ENCODE measurements at places on chromosomes 13 and 19.
A peak's percentile ranks its signal among the peaks of the same experiment; 100 is the strongest.

DNA sequence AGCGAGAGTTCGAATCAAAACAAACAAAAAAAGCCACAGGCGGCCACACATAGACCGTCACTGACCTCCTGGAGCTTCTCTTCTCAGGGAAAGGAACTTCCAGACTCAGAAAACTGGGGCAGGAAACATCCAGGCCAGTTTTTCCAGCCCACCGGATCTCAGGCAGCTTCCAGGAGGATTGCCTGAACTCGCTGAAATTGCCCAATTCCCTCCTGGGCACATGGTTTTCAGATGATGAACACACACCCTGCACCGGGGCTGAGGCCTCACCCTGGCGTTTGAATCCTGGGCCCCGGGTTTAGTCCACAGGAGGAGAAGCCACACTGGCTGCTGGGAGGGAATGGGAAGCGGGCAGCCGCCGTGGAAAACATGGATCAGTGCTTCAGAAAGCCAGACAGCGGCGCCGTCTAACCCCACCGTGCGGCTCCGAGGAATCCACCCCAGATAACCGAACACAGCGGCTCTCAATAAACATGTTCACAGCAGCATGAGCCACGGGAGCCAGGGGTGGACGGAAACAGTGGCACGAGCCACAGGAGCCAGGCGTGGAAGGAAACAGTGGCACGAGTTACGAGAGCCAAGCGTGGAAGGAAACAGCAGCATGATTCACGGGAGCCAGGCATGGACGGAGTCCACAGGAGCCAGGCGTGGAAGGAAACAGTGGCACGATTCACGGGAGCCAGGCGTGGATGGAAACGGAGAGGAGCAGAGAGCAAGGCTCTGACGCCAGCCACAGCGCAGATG, 18.2 kb upstream of the PTBP1 start:
- peak; percentile 80 for DNase-seq

- DNase-seq, result no peak
Measured at GRCh38 chr19:39142630-39143029, 17.0 kb downstream of the PAK4 start.

DNA sequence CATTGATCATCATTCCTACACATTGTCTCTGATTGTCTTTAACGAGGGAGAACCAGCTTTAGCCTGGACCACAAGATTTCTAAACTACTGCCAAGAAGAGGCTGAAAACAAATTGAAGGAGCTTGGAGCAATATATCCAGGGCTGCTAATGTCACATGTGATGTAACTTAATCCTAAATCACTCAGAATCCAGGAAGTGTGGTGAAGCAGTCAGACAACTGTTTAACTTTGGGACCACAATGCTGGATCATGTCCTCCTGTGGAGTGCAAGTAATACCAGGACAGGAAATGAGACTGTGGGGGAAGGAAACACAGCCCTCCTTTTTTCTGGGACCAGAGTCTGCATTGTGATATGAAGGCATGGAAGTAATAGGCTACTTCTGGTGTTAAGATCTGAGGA, 430.2 kb downstream of the KCTD12 start:
- no peak for DNase-seq

DNA sequence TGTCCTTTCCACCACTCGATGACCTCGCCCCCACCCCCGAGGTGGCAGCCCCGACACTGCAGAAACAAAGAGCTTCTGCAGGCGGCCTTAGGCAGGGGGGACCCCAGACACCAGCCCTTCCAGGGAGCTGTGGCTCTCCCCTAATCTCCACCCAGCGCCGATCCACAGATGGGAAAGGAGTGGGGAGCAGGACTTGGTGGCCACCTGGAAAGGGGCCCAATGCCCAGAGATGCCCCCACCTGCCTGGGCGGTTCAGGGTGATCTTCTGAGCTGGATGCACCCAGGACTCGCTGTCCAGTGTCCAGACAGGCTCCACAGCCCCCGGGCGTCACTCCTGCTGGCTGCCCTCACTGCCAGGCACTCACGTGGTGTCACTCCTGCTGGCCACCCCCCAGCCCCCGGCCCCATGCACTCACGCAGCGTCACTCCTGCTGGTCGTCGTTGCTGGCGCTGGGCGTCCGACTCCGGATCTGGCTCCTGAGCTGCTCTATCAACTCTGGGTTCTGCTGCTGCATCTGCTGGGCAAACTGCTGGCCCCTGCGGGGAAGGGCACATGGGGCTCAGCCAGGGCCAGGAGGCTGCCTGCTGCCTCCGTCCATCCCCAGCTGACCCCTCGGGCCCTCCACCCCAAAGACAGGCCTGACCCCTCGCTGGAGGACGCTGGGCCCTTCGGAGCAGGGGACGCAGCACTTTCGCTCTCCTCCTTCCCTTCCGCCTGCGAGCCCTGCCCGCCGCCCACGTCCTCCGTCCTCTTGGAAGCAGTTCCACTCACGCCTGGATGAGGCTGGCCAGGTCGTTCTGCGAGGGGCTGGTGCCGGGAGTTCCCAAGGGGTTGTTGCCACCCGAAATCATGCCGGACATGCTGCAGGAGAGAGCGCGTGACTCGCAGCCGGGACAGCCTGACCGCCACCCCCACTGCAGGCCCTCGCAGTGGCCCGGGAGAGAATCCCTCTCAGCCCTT, 17.4 kb upstream of the SLC39A3 start:
- no peak for DNase-seq

- DNase-seq, result no peak
Measured at GRCh38 chr13:25169951-25170553, 2.0 kb downstream of the AMER2 start.

DNA sequence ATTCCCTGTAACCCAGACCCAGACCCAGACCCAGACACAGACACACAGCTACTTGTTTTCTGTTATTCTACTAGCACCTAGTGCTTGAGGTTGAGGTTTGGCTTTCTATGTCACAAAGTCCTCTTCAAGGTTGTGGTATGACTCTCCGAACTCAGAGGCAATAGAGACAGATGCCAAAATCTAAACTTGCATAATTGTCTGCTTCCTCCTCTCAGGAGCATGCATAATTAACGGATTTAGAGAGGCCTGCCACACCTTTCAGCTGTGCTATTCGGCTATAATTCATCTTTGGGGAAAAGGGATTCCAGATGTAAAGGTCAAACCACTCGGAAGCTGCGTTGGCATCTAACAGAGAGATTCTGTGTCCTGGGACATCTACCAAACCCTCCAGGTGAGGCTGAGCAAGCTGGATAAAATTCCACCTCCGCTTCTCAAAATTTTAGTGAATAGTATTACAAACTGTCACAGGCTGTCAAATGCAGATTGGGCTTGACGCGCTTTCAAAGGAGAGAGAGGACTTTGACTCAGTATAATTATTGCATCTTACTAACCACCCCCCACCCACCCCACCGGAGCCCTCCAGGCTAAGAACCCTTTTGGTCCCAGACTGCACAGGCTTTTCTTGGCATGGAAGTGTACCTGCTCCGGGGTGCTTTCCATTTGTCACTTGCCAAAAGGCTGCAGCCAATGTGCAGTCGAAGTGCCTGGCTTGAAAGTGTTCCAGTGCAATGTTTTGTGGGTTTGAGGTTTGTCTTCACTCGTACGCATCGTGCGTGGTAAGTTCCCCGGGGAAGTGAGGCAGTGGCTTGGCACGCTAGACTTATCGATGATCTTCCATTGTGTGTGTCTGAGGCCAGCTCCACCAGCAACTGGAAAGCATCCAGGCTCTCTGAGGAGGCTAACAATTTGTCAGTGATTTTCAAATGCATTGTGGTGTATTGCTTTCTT, 194.1 kb downstream of the TDRD3 start:
- DNase-seq, result no peak

GRCh38 chr13:48938308-48938943, 37.3 kb upstream of the FNDC3A start:
- no peak for DNase-seq

DNA sequence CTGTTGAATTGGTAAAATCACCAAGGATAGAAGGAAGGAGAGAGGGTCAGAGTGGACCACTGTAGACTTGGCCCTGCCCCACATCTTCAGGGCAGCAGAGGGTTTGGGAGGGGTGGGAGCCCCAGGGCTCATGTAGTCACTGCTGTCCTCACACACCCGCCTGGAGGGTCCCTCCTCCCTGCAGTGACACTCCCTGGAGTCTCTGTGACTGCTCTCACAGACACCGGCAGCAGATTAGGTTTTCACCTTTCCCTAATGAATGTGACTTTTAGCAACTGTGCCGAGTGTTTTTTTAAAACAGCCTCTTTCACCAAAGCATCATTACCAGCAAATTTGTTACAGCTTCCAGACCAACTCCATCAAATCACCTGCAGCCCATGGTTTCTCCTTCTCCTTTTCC, 45.7 kb upstream of the CCNE1 start:
- no peak for DNase-seq

DNA sequence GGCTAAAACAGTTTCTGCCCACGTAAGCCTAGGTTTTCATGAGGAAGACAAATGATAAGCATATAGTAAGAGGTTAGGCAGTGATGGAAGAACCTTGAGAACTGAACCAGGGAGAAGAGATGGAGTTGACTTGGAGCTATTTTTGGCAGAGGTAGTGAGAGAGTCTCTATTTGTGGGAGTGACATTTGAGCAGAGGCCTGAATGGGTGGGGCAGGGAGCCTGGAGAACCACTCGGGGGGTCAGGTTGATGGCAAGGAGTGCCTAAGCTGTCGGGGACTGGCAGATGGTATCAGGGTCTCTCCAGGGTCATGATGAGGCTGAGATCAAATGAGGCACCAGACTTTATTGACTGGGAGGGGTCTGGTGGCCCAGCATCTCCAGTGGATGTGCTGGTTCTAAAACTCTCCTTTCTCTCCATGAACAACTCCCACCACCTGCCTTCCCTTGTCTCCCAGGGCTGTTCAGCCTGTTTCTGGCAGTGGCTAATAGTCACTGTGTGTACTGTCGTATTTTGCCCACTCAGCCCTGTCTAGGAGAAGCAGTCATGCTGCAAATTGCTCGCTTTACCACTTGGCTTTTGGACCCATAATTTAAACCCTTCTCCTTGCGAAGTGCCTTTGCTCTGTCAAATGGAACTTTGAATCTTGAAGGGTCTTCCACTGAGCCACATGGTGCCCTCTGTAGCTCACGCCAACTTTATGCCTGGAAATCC, 3.6 kb downstream of the MAU2 start:
- DNase-seq, result no peak

GRCh38 chr13:73548449-73548848, 489.6 kb downstream of the KLF5 start:
- DNase-seq, result no peak

- DNase-seq, result no peak
Measured at GRCh38 chr13:23443110-23443509, 9.6 kb upstream of the SACS start.

DNA sequence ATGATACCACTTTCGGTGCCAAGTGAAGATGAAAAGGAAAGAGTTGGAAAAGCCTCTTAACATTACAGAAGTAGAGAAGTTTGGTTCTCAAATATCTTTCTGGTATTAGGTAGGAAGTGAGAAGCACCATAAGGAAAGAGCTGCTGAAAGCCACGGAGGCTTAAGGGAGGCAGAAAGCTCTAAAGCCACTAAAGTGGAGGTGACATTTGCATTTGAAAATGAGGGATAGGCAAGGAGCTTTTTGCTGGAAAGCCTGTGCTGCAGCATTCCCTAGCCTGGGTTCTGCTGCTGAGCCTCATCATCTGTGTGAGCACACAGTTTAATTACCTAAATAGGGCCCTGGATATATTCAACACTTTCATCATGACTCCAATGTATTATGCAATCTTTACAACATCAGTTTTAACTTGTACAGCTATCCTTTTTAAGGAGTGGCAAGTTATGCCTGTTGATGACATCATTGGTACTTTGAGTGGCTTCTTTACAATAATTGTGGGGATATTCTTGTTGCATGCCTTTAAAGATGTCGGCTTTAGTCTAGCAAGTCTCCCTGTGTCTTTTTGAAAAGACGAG, 315.4 kb downstream of the RBM26 start:
- DNase-seq, result no peak

DNA sequence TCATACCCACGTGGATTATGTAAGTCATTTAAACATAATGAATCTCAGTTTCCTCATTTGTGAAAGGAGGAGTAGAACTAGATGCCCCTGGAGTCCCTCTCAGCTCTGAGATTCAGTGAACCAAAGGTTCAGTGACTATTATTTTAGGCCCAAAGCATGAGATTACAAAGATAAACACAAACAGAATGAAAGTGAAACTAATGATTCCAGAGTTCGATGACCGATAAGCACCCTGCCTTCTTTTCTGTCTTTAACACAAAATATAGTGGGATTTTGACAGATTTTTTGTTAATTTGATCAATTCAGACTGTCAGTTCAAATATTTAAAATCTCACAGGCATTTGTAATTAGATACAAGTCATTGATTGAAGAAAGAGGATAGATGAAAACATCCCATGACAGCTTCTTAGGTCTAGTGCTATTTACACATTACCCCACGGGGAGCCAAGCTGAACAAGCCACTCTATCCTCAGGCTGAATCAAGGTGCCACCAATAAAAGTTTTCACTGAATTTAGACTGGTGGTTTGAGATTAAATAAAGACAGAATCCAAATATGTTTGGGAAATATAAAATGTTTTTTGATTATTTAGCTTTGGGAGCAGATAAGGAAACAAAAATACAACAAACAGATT, 64.6 kb upstream of the RAP2A start:
- DNase-seq, result no peak

GRCh38 chr13:83882606-83882959, 309 bp upstream of the SLITRK1 start:
- no peak for DNase-seq

Measured in HuH-7.5 (cell line).